ENCODE measurements at places on chromosomes 7 and 10.

DNA sequence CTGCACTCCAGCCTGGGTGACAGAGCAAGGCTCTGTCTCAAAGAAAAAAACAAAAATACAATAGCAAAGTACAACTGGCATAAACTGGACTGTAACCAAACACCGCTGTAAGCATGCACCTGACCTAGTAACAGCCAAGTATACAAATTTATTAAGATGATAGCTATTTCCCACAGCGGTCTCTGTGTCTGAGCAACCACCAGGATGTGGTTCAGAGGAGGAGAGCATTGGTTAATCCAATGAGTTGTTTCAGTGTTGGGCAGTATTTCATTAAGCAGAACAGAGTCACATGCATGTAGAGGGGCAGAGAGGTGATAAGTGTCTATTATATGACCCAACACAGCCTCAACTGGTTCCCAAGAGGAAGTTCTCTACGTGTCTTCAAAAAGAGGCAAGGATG, 4.0 kb downstream of the SLC16A12 start:
- DNase-seq: no peak

DNA sequence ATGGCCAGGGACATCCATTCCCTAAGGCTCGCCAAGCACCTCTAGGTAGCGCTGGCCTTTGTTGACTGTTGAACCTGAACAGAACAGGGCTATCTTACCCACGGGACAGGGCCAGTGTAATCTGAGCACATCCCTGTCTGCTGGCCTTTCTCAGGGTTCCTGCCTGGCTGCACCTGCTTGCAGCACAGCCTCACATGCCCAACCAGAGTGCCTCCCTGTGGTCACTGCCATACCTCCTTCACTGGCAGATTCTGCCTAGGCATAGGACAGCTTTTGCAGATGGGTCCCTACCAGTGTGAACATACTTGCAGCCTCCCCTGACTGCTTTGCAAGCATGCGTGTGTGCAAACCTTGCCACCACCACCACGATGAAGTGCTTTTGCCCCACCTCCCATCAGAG, 15.8 kb upstream of the LIPN start:
- DNase-seq: no peak

- DNase-seq: no peak
These were observed 289.4 kb downstream of the PLXNA4 start for GRCh38 chr7:132286836-132287235.

- no peak for DNase-seq
These were observed 178.2 kb upstream of the NAMPT start for GRCh38 chr7:106462914-106463482.

DNA sequence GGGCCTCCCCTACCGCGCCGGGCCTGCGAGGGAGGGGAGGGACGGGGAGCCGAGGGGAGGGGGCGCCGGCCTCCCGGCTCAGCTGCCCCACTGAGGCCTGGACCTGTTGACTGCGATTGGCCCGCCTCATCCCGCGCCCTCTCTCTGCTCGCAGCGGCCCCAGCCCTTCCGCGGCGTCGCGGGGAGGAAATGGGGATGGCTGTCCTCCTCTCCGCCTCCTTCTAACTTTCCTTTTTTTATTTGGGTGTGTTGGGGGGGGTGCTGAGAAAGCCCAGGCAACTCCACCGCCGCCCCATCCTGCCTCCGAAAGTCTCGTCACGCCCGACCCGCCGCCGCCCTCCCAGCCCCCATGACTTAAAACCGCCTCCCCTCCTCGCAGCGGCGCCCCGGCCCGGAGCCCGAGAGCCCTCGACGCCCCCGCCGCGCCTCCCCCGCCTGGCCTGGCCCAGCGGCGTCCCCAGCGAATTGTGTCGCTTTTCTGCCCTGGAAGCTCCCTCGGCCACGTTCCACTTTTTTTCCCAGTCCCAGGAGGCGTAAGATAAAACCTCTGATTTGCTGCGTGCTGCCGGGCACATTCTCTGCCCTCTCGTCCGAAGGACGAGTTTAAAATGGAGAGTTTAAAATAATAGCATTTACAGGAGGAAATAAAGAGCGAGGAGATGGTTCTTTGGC, 842 bp upstream of the SKIDA1 start:
- DNase-seq: peak; percentile 69

GRCh38 chr7:78299088-78299487, 500.5 kb downstream of the PHTF2 start:
- no peak for DNase-seq

DNA sequence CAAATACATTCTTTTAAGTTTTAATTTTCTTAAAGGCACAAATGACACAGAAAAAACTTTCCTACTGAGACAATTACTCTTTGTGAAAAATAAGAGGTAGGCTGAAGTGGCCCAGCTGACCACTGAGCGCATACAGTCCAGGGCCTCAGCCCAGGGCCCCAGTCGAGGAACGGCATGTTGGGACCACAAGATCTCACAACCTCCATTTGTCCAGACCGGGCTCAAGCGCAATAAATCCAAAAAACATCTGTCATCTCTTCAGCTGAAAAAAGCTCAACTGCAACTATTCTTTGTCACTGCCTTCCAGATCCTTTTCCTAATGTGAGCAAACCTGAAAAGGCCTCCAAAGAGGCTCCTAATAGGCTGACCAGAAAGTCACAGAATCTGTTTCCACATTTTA, 165.8 kb downstream of the SRPK2 start:
- no peak for DNase-seq

- DNase-seq: no peak
These were observed 16.2 kb downstream of the TNS3 start for GRCh38 chr7:47565640-47566250.

GRCh38 chr7:63925626-63926460, 72.8 kb upstream of the ZNF722 start:
- DNase-seq: peak; percentile 86

GRCh38 chr10:132481690-132482089, 55.9 kb upstream of the INPP5A start:
- DNase-seq: no peak

DNA sequence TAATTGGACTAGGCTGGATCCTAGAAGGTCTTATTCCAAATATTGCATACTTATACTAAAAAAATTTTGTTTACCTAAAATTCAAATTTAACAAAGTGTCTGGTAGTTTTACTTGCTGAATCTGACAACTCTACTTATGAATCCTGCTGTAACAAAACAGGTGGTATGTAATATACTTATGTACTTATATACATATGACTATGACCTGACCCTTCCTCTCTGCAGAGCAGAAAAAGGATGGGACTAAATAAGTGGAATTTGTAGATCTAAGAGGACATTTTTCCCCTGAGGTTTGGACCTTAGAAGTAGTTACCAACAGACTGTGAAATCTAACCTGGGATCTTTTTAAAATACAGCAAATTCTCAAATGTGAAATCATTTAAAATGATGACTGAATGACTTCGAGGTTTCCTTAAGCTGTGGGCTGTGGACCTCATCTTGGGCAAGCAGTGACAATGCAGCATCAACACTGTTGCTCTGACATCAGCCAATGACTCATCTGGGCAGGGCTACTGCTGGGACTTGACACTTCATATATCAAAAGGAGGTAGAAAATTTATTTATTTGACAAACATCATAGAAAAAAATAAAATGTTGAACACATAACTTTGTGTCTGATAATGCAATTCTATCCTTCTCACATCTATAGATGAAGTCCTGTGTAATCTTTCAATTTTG, 73.6 kb downstream of the RELN start:
- no peak for DNase-seq

DNA sequence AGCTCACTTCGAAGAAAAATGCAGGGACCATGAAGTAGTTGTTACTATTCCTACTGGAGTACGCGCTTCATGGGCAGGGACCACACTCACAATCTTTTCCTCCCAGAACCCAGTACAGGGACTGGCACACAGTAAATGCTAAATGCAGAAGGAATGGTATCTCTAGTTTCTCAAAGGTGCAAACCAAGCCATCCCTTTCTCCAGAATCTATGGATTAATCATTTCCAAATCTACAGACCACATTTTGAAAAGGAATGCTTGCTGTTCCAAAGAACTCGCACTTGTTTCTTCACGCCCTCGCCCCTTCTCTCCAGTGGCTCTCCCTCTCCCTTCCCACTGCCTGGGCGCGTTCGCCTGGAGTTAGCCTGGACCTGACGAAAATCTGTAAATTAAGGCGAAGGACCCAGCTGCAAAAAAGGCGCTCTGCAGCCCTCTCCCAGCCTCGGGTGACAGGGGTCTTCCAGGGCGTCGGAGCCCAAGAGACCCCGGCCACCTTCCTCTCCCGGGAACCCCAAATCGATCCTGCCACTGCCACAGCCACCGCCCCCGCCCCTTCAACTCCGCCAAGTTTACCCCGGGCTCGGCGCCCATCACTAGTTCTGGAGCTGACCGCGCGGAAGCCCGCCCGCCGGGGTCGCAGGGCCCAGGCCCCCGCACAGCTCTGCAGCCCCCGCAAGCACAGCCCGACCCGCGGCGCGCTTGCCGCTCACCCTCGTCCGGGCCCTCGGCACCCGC, 527 bp downstream of the PDIA4 start:
- DNase-seq: peak; percentile 2

GRCh38 chr7:14432924-14433323, 443.5 kb upstream of the ETV1 start:
- DNase-seq: no peak

DNA sequence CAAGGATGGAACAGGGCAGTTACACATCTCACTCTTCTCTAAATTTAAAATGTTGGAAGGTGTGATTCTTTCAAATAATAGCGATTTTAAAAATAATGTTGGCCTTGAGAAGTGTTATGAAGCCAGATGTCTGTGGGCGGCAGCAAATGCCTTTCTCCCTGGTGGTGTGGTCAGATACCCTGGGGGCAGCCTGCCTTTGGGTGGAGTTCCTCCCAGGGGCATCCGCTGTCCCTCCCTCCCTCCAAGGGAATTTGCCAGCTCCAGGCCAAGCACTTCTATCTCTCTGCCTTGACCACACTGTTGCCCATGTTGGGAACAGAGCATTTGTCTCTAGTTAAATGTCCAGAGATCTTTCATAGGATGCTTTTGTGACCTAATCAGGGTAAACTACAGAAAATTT, 121.4 kb downstream of the POU6F2 start:
- no peak for DNase-seq

DNA sequence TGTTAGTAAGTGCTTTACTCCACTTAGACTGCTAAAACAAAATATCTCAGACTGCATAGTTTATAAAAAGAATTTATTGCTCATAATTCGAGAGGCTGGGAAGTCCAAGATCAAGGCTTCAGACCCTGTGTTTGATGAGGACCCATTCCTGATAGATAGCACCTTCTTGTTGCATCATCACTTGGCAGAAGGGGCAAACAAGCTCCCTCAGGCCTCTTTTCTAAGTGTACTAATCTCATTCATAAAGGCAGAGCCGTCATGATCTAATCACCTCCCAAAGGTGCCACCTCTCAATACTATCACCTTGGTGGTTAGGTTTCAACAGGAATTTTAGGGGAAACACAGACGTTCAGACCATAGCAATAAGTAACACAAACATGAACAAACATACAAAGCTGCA, 55.4 kb downstream of the CRPPA start:
- no peak for DNase-seq

GRCh38 chr7:117186218-117187010, 136.4 kb downstream of the WNT2 start:
- DNase-seq: no peak

DNA sequence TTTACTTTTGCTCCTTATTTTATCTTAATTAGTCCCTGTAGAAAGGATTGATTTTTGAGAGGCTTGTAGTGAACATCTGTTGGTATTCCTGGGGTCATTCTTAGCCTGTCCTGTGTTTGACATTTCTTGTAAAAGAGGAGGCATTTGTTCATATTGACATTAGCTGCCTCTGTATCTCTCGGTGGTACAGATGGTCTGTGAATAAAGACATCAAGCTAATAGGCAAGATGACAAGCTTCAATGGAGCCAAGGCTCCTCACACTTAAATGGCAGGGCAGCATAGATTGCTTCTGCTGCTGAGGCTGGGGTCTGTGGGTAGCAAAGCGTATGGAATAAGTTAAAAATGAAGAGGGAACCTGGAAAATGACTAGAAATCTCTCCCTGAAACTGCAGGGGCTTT, 687.6 kb downstream of the LRMDA start:
- DNase-seq: no peak

DNA sequence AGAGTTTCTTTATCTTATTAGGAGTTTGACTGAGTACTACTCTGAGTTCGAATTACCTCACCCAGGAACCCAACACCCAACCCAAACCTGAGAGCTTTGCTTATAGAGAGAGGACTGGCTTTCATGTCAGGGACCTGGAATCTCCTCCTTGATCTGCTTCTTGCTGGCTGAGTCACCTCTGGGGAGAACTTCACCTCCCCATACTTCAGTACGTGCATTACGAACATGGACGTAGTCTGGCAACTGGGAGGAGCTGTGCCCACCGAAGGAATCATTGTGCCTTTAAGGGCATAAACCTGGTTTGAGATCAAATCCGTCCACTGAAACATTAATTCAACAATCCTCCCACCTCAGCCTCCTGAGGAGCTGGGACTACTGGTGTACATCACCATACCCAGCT, 12.2 kb upstream of the PSAP start:
- no peak for DNase-seq
